Naive B cell (primary cell): ENCODE measurements at places on chromosomes 6 and 20.

- DNase-seq, result peak; percentile 11
Observed at GRCh38 chr6:38997128-38997761, 51.3 kb upstream of the GLP1R start.

DNA sequence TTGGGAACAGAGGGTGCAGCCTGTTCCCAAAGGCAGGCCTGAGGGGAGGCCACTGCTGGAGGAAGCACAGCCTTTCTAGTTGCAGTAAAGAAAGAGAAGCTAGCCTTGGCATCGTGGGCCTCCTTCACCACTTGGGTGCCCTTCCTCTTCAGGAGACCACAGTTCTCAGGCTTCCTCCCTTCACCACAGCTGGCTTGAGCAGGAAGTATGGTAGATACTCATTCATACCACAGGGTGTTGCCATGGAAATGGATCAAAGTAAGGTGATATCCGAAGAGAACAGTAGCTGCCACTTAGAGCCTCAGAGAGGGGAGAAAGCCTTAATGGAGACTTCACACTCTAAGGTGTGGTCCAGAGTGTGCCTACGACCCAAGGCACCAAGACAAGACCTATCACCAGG is 120.4 kb upstream of the RIPOR2 start:
- DNase-seq, result peak; percentile 76

- DNase-seq, result no peak
Observed at GRCh38 chr6:107398001-107398400, 61.4 kb downstream of the PDSS2 start.

- no peak for DNase-seq
Observed at GRCh38 chr20:20299904-20300303, 68.0 kb upstream of the INSM1 start.

DNA sequence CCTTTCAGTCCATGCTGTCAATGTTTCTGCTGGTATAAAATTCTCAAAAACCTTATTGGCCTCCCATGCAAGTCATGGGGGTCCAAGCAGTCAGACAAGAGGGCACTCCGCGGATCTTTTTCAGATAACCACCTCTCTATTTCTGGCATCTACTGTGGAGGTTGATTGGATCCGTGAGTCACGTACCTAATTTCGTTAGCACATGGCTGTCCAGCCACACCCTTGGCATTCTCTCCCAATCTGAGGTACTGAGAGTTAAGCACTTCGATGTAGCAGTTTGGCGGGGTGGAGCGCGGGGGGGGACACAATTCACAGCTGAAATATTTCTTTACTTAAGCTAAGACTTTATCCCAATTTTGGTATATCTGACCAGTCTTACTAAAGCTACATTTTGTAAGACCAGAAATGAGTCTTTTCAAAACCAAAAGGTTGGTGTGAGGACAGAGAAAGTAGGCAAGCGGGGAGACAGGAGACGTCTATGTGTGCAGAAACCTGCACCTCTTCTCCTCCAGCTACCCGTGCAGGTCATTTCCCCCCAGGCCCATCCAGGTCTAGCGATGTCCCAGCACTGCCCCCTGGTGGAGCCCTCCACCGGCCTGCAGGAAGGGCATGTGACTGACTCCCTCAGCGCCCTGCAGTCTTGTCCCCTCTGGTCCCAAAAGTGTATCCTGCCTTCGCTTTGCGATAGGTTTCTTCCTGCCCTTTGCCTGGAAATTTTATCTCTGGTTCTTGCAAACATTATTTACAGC is 113.1 kb downstream of the ADAT2 start:
- DNase-seq, result peak; percentile 17

DNA sequence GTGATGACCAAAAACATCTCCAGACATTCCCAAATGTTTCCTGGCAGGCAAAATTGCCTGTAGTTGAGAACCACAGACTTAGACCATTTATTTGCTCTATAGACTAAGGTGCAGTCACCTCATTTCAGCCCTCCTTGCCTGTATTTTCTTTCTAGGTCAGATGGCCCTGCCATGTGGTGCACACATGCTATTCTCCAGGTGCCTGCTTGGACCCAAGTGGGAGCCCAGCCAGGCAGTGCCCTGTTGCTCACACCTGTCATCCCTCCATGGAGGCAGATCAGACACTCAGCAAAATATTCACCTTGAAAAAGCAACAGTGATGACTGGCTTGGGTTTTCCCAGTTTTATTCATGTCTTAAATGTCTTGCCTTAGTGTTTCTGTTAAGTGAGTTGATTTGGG is 311.4 kb downstream of the TFAP2C start:
- DNase-seq, result no peak
